Nephron progenitor cell (in vitro differentiated cells): ENCODE measurements at places on chromosomes 1 and 21.
A peak's percentile ranks its signal among the peaks of the same experiment; 100 is the strongest.

DNA sequence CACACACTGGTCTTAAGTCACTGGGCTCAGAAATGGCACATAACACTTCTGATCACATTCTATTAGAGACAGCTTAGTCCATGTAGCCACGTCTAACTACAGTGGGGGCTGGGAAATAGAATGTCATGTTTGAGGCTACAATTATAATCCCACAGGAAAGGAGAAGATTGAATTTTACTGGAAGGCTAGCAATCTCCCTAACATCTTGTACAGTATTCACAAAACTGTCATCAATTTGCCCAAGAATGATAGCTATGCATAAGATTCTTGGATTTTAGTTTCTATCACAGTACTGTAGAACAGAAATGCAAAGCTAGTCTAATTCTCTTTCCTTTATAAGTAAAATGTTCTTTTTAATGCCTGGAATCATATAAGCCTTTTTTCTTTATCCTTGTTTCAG is 12.7 kb upstream of the ZMYM6 start:
- peaks cover 40% of the 10 kb centered on the region for H3K27me3 ChIP-seq
- no peak for DNase-seq
- no peaks in the 10 kb centered on the region for H3K36me3 ChIP-seq
- no peak overlapping the region for H3K27ac ChIP-seq
- no peak overlapping the region for H3K4me3 ChIP-seq
- H3K4me1 ChIP-seq = no peaks in the 10 kb centered on the region

DNA sequence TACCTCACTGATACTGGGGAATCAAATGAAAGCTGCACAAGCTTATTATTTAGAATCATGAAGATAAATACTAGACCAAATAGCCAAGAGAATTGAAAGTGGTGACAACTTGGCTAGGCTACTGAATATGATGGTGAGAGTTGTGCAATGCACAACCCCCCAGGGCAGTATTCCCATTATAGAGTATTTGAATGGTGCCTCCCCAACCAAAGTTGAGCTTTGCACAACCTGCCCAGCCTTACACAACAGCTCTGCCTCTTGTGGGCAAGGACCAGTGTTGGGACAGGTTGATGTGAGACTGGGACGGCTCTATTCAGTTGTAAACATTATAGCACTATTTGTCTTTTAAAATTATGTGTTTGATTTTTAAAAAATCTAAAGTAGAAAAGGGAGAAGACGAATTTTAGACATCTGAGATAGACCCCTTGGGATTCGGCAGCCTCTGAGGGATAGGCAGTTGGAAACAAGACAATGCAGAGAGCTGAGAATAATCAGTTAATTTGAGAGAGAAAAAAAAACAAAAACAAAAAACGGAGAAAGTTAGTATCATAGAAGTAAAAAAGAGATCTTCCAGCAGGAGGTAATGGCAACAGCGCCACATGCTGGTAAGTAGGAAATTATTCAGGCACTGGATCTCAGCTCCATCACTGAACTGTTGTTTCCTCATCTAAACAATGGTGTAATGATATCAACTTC is 91.0 kb upstream of the KCNA3 start:
- peak; percentile 33 for DNase-seq
- H3K4me3 ChIP-seq = no peak overlapping the region
- H3K27me3 ChIP-seq = peaks cover 44% of the 10 kb centered on the region
- no peaks in the 10 kb centered on the region for H3K4me1 ChIP-seq

DNA sequence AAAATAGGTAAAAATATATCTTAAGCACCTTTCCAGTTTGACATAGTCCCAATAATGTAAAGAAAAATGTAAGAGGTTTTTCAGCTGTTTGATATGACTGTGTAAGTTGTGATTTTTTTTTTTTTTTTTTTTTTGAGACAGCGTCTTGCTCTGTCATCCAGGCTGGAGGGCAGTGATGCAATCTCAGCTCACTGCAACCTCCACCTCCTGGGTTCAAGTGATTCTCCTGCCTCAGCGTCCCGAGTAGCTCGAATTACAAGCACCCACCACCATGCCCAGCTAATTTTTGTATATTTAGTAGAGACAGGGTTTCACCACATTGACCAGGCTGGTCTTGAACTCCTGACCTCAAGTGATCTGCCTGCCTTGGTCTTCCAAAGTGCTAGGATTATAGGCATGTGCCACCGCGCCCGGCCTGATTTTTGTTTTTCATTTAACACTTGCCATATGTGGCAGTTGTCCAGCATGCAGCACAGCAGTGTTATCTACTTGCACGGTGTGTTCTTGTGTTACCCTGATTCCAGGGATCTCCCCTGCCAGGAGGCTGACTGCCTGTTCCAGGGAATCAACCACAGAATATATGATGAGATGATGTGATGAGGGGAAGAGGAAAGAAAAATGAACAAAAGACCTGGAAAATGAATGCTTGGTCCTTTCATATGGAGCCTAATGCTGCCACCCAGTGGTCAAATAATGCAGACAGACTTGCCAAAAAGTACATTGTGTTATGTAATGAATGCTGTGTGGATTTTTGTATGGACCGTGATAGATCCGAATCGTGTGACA is 79.0 kb downstream of the RAVER2 start:
- DNase-seq = peak; percentile 65
- H3K4me1 ChIP-seq = peaks cover 9% of the 10 kb centered on the region
- no peaks in the 10 kb centered on the region for H3K27me3 ChIP-seq
- no peak overlapping the region for H3K4me3 ChIP-seq

GRCh38 chr1:169701261-169702005 is 10.0 kb downstream of the SELL start:
- H3K36me3 ChIP-seq = no peaks in the 10 kb centered on the region
- peaks cover 19% of the 10 kb centered on the region for H3K27me3 ChIP-seq
- H3K27ac ChIP-seq = no peak overlapping the region
- no peaks in the 10 kb centered on the region for H3K4me1 ChIP-seq
- no peak overlapping the region for H3K4me3 ChIP-seq

DNA sequence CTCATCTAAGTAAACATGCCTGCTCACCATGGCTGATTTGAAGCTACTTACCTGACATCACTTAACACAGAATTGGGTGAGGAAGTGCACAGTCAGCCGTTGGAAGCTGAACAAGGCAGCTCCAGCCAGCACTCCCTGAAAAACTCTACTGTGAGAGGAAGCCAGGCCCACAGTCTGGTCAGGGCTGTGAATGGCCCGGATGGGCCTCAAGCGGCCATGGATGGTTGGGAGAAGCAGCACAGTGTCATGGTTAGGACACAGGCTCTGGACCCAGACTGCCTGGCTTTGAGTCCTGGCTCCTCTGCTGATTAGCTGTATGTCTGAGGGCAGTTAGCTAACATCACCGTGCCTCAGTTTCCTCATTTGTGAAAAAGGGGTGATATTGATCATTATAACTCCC is 267.8 kb downstream of the GRIK3 start:
- H3K27me3 ChIP-seq = peaks cover 18% of the 10 kb centered on the region
- peak overlapping the region; percentile 18 for H3K27ac ChIP-seq
- no peak for DNase-seq
- no peaks in the 10 kb centered on the region for H3K36me3 ChIP-seq
- H3K4me1 ChIP-seq = peaks cover 20% of the 10 kb centered on the region

GRCh38 chr1:206490771-206491405 is 16.4 kb upstream of the RASSF5 start:
- no peak overlapping the region for H3K4me3 ChIP-seq
- H3K4me1 ChIP-seq = peaks cover 28% of the 10 kb centered on the region
- peaks cover 3% of the 10 kb centered on the region for H3K27me3 ChIP-seq
- DNase-seq = no peak
- H3K27ac ChIP-seq = no peak overlapping the region

GRCh38 chr1:45619149-45619921 is 4.5 kb downstream of the CCDC17 start:
- peak overlapping the region; percentile 97 for H3K27ac ChIP-seq
- no peaks in the 10 kb centered on the region for H3K27me3 ChIP-seq
- H3K4me1 ChIP-seq = peaks cover 4% of the 10 kb centered on the region
- peaks cover 56% of the 10 kb centered on the region for H3K36me3 ChIP-seq

GRCh38 chr1:31670593-31670964 is 25.9 kb upstream of the PEF1 start:
- no peak for DNase-seq
- peak overlapping the region; percentile 73 for H3K4me3 ChIP-seq
- H3K27ac ChIP-seq = no peak overlapping the region
- peaks cover 13% of the 10 kb centered on the region for H3K27me3 ChIP-seq
- H3K4me1 ChIP-seq = peaks cover 45% of the 10 kb centered on the region

GRCh38 chr1:155092641-155093040 is 14.0 kb downstream of the EFNA3 start:
- peaks cover 4% of the 10 kb centered on the region for H3K27me3 ChIP-seq
- no peak for DNase-seq
- no peak overlapping the region for H3K27ac ChIP-seq
- peaks cover 3% of the 10 kb centered on the region for H3K36me3 ChIP-seq
- H3K4me1 ChIP-seq = peaks cover 52% of the 10 kb centered on the region
- no peak overlapping the region for H3K4me3 ChIP-seq

GRCh38 chr1:29774355-29774754 is 538.0 kb downstream of the PTPRU start:
- H3K27me3 ChIP-seq = peaks cover 4% of the 10 kb centered on the region
- no peaks in the 10 kb centered on the region for H3K4me1 ChIP-seq
- DNase-seq = no peak
- no peaks in the 10 kb centered on the region for H3K36me3 ChIP-seq
- no peak overlapping the region for H3K27ac ChIP-seq

- H3K27ac ChIP-seq = peak overlapping the region; percentile 12
- peaks cover 14% of the 10 kb centered on the region for H3K27me3 ChIP-seq
- no peak overlapping the region for H3K4me3 ChIP-seq
Observed at GRCh38 chr1:17173217-17173616, 31.7 kb upstream of the PADI1 start.

DNA sequence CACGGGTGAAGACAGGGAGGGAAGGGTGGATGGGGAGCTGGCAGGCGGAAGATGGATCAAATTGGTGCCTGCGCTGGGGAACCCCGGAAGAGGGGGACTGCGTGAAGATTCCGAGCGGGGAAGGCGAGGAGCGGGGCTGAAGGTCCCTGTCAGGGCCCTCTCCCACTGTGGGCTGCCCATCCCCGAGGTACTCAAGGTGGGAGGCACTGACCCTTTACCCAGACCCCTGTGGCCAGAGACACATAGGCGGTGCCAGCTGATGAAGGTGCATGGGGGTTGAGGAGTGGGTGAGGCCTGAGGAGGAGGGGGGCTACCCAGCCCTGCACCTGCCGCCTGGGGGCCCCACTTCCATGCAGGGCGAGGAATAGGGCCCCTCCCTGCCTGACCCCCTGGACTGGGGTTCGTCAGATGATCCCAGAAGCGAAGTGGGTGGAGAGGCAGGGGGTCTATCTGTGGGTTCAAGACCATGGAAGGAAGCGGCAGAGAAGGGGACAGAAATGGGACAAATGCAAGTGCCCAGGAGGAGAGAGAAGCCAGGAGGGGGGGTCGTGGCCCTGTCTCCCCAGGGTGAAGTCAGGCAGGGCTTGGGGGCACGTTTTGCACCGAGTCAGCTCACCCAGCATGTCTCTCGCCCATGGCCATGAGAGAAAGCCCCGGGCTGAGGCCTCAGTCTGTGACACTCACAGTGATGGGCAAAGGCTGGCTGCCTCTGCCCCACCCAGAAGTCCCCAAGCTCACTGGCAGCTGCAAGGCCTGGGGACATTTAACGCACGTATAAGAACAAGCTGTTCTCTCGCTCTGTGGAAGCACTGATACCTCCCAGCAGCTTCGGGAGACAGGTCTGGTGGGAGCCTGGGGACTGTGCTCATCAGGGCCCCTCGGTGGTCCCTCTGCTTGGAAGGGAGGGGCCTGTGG is 7.0 kb upstream of the MMEL1 start:
- no peak for DNase-seq
- H3K27me3 ChIP-seq = peaks cover 18% of the 10 kb centered on the region
- H3K36me3 ChIP-seq = no peaks in the 10 kb centered on the region
- peaks cover 5% of the 10 kb centered on the region for H3K4me1 ChIP-seq
- H3K4me3 ChIP-seq = no peak overlapping the region

- no peak overlapping the region for H3K4me3 ChIP-seq
- H3K36me3 ChIP-seq = no peaks in the 10 kb centered on the region
- no peaks in the 10 kb centered on the region for H3K4me1 ChIP-seq
- DNase-seq = peak; percentile 27
Observed at GRCh38 chr1:40404670-40405462, 31.3 kb downstream of the SMAP2 start.

DNA sequence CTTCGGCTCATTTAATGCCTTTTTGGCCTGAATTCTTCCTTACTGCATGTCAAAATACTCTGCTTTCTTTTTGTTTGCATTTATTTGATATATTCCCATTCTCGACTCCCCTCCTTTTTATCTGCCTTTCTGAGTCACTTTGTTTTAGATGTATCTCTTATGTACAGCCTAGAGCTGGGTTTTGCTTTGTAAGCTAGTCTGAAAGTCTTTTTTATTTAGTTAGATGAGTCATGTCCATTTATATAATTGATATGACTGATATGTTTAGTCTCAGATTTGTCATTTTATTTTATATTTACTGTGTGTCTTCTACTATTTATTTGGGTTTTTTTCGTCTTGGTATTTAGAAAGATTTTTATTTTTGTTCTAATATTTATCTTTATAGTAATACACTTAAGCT is 33.6 kb upstream of the GNG5 start:
- H3K36me3 ChIP-seq = peaks cover 37% of the 10 kb centered on the region
- H3K4me3 ChIP-seq = no peak overlapping the region
- no peak for DNase-seq

GRCh38 chr1:66750577-66750976 is 1.7 kb upstream of the DYNLT5 start:
- H3K27ac ChIP-seq = no peak overlapping the region
- H3K27me3 ChIP-seq = peaks cover 38% of the 10 kb centered on the region
- H3K4me3 ChIP-seq = no peak overlapping the region
- peaks cover 15% of the 10 kb centered on the region for H3K4me1 ChIP-seq
- H3K36me3 ChIP-seq = no peaks in the 10 kb centered on the region

- no peak overlapping the region for H3K4me3 ChIP-seq
- no peaks in the 10 kb centered on the region for H3K36me3 ChIP-seq
- no peak for DNase-seq
Observed at GRCh38 chr1:106768077-106768476, 288.4 kb upstream of the PRMT6 start.

GRCh38 chr1:203179667-203180005 is 4.0 kb upstream of the MYBPH start:
- H3K4me1 ChIP-seq = peaks cover 41% of the 10 kb centered on the region
- peaks cover 9% of the 10 kb centered on the region for H3K27me3 ChIP-seq
- no peaks in the 10 kb centered on the region for H3K36me3 ChIP-seq
- H3K4me3 ChIP-seq = no peak overlapping the region
- H3K27ac ChIP-seq = no peak overlapping the region
- DNase-seq = no peak

- peak overlapping the region; percentile 84 for H3K27ac ChIP-seq
- no peaks in the 10 kb centered on the region for H3K36me3 ChIP-seq
- peaks cover 58% of the 10 kb centered on the region for H3K4me1 ChIP-seq
- H3K4me3 ChIP-seq = no peak overlapping the region
- peaks cover 4% of the 10 kb centered on the region for H3K27me3 ChIP-seq
- peak; percentile 72 for DNase-seq
Observed at GRCh38 chr1:44036409-44037139, 5.3 kb upstream of the SLC6A9 start.

- H3K27ac ChIP-seq = no peak overlapping the region
- no peak for DNase-seq
- no peak overlapping the region for H3K4me3 ChIP-seq
Observed at GRCh38 chr21:39774227-39774626, 29.2 kb downstream of the IGSF5 start.

- DNase-seq = no peak
- peaks cover 12% of the 10 kb centered on the region for H3K4me1 ChIP-seq
- no peak overlapping the region for H3K4me3 ChIP-seq
- H3K36me3 ChIP-seq = peaks cover 46% of the 10 kb centered on the region
- H3K27ac ChIP-seq = peak overlapping the region; percentile 59
Observed at GRCh38 chr1:32318127-32318869, 17.7 kb downstream of the MARCKSL1 start.

GRCh38 chr1:89800022-89800655 is 20.7 kb upstream of the LRRC8D start:
- no peaks in the 10 kb centered on the region for H3K4me1 ChIP-seq
- no peak overlapping the region for H3K4me3 ChIP-seq
- no peaks in the 10 kb centered on the region for H3K27me3 ChIP-seq
- H3K36me3 ChIP-seq = no peaks in the 10 kb centered on the region
- H3K27ac ChIP-seq = peak overlapping the region; percentile 11
